ENCODE measurements at places on chromosomes 4 and X.

DNA sequence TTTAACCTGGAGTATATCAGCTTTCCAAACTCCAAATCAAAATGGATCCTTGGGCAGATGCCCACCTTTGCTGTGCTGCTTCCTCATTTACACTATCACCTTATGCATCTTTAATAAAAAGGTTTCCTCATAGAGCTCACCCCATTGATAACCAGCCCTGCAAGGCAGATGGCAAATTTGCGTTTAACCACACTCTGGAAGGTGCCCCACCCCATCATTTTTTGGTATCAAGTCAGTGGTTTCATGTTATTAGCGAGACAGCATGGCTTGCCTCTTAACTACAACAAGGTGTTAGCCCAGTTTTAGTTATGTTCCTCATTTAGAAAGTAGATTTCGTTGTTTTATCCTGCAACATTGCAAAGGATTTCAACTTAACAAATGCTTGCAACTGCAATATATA, 214.0 kb upstream of the WDFY3 start:
- no peak for DNase-seq

DNA sequence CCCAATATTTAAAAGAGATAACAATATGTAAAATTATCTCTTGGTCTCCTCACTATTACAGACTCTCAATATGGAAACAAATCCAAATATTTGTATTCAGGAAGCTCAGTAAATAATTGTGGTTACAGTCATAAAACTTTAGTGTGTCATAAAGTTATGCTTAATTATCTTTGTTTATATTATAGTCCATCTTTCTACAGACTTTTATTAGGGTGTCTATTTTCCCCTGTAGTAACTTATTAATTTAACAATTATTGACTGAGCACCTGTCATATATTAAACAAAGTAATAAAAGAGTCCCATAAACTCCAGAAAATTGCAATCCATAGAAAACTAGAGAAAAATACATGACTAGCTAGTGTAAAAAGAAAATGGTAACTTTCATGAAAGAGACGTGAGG, 61.6 kb upstream of the GPM6A start:
- no peak for DNase-seq

GRCh38 chr4:153347117-153347516, 2.6 kb downstream of the MND1 start:
- DNase-seq = no peak

DNA sequence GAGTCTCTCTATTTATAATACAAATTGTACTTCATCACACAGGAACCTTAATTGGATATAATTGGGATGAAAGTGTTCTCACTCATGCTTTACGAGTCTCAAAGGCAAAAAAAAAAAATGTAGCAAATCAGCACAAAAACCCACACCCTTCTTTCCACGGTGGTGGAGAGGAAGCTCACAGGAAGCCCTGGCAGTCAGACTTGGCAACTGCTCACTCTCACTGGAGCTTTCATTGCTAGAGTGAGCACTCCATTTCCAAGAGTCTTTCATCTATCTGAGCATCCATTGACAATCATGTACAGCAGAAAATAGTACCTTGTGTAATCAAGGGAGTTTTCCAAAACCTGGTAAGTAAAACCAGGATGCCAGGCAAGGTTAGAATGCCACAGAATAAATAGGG, 2159.4 kb upstream of the AGA start:
- no peak for DNase-seq

DNA sequence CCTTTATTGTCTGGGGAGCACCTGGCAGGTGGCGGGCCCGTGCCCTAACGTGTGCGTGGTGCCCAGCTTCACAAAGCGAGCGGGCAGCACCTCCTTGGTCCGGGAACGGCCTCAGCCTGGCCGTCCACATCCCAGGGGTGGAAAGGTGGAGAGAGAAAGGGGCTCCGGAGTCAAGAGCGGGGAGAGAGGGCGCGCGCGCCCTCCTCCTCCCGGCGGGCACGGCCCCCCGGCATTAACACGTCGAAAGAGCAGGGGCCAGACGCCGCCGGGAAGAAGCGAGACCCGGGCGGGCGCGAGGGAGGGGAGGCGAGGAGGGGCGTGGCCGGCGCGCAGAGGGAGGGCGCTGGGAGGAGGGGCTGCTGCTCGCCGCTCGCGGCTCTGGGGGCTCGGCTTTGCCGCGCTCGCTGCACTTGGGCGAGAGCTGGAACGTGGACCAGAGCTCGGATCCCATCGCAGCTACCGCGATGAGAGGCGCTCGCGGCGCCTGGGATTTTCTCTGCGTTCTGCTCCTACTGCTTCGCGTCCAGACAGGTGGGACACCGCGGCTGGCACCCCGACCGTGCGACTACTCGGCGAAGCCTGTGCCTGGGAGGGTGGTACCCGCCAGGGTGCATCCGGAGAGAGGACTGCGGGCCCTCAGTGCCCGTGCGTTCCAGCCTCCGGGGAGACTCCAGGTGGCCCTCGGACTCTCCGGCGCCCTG, at the start of gene KIT:
KIT (plus strand) TSS at position 407 of the 701 bp plus-strand sequence; CDS start at position 465, 58 bp downstream.
- peak; percentile 55 for DNase-seq

DNA sequence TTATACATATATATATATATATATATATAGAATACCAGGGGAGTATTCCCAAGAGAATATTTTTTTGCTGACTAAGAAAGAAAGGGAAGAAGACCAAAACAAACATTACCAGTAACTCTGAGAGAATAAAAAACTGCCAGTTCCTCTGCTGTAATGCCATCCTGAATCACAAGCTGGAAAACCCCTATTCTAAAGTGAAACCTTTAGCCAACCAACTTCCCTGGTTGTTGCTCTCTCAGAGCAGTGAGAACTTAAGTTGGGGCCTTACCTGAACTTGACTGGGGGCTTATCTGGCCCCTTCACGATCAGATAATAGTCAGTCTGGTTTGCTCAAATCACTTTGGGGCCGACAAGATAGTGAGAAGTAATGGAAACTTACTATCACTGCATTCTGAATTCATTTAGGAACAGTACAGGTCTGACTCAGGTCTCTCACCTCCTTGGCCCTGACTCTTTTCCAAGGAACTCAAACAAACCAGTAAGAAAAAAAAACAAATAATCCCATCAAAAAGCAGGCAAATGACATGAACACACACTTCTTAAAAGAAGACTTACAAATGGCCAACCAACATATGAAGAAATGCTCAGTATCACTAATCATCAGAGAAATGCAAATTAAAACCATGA, 62.5 kb downstream of the CD40LG start:
- DNase-seq = no peak

DNA sequence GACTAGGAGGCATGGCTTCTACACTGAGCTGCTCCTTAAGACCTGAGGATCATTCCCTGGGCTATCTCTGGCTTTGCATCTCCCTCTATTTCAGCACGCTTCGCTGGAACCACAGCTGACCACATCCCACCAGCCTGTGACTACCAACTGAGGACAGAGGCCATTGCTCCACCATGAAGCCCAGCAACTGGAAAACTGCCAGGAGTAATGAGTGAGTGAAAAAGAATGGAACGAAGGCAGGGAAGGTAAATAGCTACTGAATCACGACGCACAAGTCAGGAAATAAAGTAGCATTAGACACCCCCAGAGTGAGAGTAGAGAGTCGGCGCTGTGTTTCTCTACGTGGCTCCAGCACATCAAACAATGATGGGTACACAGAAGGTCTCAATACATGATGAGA, 314.7 kb downstream of the LDB2 start:
- no peak for DNase-seq

DNA sequence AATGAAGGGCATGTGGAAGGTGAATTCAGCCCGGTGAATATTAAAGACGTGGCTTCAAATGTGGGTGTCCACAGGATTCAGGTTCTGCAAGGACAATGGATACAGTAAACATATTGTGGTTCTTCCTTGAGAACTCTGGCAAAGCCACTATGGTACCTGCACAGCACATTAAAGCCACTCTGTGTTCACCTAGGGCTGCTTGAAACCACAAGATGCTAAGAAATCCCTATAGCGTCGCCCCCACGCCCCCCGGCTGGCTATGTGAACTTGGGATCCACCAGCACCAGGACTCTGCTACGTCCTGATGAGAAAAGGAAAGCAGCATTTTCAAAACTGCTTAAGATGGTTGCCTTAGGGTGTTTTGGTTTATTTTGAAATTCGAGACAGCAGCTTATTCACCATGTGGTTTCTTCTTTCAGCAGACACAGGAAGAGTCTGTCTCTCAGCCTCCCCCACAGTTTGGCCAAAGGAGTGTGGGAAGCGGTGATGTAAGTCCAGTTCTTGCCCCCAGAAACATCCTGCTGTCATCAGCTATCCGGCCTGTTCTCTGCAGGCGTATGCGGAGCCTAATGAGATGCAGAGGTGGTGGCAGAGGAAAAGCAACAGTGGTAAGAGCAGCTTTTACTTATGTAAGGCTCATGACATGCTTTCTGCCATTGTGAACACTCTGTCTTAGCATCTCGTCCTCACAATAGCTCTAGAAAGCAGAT, 111.5 kb downstream of the AFAP1 start:
- peak; percentile 79 for DNase-seq

GRCh38 chr4:99642725-99643489, 14.7 kb downstream of the C4orf54 start:
- DNase-seq = no peak

DNA sequence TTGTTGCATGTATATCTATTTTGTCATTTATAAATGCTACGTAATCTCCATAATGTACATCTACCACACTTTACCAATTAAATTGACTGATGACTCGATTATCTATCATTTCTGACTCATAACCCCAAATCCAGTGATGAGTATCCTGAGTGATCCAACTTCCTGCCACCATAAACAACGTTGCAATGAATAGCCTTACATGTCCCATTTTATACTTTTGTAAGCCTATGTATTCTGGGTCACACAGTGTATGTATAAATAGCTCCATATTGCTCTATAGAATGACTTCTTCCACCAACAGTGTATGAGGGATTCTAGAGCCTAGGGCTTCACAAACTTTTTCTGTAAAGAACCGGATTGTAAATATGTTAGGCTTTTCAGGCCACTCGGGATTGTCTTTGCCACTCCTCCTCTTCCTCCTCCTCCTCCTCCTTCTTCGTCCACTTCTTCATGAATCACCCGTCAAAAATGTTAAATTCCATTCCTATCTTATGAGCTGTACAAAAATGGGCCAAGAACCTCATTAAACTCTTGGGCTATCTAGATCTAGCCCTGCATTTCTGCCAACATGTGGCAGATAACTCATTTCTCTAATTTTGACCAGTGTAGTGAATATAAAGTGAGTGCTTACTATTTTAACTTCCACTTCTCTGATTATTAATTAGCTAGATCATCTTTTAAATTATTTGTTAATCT, 672.2 kb upstream of the AMOT start:
- peak; percentile 18 for DNase-seq

DNA sequence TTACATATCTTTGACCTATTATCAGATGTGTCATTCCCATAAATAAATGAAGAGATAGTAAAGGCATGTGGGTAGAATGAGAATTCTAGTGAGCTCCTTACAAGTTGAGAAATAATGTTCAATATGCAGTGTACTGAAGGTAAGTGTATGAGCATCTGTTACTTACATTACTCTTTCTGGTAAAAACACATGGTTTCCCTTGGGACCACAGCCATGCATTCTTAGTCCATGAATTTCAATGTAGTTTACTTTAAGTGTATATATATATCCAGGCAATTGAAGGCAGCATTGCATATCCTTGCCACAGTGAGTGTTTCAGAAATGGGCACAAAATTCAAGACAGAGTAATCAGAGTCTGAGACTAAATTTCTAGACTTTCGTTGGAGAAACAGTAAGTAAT, 277.2 kb downstream of the CXXC4 start:
- DNase-seq = no peak

DNA sequence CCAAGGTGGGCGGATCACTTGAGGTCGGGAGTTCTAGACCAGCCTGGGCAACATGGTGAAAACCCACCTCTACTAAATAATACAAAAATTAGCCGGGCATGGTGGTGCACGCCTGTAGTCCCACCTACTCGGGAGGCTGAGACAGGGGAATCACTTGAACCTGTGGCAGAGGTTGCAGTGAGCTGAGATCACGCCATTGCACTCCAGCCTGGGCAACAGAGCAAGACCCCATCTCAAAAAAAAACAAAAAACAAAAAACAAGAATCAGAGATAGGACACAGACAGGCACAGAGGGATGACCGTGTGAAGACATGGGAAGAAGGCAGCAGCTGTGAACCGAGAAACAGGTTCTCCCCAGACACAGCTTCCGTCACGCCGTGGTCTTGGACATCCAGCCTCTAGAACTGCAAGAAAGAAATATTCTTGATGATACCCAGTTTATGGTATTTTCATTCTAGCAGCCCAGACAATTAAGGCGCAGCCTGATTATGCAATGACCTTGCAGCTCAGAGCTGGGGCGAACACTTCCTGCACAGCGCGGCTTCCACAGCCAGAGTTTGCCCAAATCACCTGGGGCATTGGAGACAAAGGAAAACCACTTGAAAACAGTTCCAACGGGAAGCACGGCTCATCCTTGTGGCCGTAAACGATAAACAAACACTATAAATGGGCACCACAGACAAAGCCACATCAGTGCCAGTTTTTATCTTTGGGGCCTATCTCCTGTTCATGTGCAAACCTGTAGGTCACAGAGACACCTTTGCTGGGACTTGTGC, 4.2 kb upstream of the ARSD start:
- no peak for DNase-seq

DNA sequence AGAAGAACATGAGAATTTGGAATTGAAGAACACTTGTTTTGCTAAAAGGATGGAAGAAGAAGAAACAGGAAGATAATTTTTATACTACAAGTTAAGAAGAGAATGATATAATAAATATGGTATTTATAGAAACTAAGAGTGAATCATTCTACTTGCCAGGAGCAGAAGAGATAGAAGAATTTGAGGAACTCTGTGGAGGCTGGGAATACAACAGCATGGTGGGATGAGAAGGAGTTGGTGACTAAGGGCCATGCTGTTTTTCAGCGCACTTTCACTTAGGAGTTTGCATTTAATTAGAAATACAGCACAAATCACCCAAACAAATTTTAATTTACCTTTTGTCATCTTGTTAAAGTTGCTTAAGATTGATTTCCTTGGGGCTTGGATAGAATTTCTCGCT, 20.5 kb downstream of the HADH start:
- DNase-seq = peak; percentile 41

- no peak for DNase-seq
Measured at GRCh38 chr4:24044610-24045589, 155.1 kb upstream of the PPARGC1A start.

- no peak for DNase-seq
Measured at GRCh38 chr4:48296365-48296764, 26.7 kb upstream of the TEC start.

DNA sequence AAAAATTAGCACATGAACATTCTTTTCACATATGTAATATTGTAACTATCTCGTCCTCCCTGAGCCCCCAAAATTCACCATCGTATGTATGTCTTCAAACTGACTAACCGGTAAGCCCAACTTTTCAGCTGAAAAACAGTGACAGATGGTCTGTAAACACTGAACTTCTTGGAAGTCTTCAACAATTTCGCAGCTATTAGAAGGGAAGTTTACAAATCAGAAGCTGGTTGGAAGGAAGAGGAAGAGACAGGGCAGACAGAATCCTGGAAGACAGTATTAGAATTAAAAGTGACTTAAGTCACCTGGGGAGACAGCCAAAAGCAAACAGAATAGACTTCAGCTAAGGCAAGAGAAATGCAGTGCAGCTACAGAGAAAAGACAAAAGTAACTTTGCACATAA, 858.4 kb downstream of the ADGRL3 start:
- DNase-seq = no peak

GRCh38 chr4:138405466-138405891, 163.3 kb upstream of the SLC7A11 start:
- no peak for DNase-seq

GRCh38 chr4:114115526-114115925, 136.1 kb upstream of the ARSJ start:
- DNase-seq = no peak
